ENCODE measurements at places on chromosomes 5 and 9.

GRCh38 chr5:71830681-71831539 is 111.8 kb downstream of the CARTPT start:
- no peak for DNase-seq

- DNase-seq = no peak
These were observed 2.5 kb downstream of the MAPK9 start for GRCh38 chr5:180289433-180289832.

DNA sequence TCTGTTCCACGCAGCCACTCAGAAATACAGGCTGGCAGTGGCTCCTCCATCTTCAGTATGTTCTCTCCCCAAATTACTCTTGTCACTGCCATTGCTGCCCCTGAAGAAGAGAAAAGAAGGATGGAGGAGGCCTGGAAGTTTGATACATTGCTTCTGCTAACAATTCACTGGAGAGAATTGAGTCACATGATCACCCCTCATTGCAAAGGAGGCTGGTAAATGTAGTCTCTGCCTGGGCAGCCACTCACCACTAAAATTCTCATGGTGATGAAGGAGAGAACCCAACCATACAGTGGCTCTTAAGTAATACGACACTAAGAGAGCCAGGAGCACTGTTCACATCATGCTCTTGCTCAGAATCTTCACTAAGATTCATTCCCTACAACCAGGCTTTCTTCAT is 112.0 kb downstream of the DOCK8 start:
- DNase-seq = no peak

DNA sequence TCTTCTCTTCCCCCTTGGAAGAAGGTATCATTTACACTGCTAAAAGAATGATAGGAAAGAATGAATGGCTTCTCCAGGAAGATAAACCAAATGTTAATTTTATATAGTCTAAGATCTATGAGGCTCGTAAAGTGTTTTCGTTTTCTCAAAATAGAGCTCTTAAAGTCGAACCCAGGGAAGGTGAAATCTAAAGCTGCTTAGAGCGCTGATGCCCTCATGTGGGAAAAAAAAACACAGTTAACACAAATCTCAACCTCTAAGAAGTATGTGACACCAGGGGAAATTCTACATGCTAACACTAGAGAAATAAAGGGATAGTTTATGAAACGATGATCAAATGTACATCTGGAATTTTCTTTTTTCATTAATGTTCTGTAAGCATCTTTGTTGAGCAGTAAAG is 257.9 kb downstream of the RASEF start:
- DNase-seq = no peak

DNA sequence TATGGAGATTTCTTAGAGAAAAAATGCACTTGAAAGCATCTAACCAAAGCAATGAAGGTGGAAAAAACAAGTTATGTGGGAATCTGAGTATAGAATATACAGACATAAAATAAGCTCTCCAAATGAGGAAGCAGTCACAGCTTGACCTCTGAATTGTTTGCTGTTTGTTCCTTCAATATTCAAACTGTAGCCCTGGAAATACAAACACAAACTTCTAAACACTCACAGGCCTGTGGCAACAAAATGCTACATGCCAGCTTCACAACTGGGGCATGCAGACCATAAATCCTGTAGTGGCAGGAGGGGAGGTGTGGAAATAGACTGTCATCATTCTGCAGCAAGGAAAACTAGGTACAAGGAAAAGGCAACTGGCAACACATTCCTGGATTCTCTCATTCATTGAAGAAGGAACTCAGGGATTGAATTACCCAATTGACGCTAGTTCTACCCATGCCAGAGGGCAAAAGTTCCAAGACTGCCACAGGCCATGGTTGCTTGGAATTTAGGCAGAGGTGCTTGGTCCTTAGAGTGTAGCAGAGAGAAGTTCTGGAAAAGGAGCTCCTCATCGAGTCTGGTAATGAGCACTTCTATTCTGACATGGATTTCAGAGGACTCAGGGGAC is 349.6 kb downstream of the PDE4D start:
- no peak for DNase-seq

- no peak for DNase-seq
These were observed 6.0 kb downstream of the ALDH1A1 start for GRCh38 chr9:72946821-72947220.

- no peak for DNase-seq
These were observed 957 bp upstream of the PRR16 start for GRCh38 chr5:120463006-120463680.

- peak; percentile 10 for DNase-seq
These were observed 1.1 kb downstream of the LURAP1L start for GRCh38 chr9:12775679-12776512.

GRCh38 chr9:133706307-133707050 is 31.7 kb downstream of the SARDH start:
- DNase-seq = no peak

GRCh38 chr9:85108746-85109145 is 439.2 kb downstream of the NTRK2 start:
- no peak for DNase-seq

GRCh38 chr5:76099286-76099702 is 16.1 kb downstream of the SV2C start:
- no peak for DNase-seq

GRCh38 chr5:36875051-36875789 is 1.3 kb upstream of the NIPBL start:
- DNase-seq = peak; percentile 16

Measured in germinal center (tissue), 1 donor.